ENCODE measurements at places on chromosomes 2 and 18.

- no peak for DNase-seq
Measured at GRCh38 chr2:36376319-36376765, 20.8 kb downstream of the CRIM1 start.

DNA sequence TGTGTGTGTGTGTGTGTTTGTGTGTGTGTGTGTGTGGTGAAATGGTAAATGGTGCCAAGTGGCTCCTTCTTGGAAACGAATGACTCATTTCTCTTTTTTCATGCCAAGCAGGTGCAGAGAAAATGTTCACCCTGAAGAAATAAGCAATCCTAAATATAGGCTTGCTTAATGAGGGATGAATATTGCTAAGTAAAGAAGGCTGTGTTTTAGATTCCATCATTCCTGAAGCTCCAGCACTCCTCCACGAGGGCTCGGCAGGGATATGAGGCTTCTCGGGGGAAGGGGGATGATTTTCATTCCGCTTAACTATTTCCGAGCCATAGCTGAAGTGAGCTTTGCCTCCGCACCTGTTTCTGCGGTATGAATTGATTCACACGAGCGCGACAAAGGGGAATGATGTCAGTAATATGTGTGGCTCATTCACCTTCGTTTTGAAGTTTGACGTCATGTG is 72.9 kb downstream of the TSN start:
- no peak for DNase-seq

- DNase-seq: no peak
Measured at GRCh38 chr2:19714926-19715325, 186.9 kb downstream of the TTC32 start.

DNA sequence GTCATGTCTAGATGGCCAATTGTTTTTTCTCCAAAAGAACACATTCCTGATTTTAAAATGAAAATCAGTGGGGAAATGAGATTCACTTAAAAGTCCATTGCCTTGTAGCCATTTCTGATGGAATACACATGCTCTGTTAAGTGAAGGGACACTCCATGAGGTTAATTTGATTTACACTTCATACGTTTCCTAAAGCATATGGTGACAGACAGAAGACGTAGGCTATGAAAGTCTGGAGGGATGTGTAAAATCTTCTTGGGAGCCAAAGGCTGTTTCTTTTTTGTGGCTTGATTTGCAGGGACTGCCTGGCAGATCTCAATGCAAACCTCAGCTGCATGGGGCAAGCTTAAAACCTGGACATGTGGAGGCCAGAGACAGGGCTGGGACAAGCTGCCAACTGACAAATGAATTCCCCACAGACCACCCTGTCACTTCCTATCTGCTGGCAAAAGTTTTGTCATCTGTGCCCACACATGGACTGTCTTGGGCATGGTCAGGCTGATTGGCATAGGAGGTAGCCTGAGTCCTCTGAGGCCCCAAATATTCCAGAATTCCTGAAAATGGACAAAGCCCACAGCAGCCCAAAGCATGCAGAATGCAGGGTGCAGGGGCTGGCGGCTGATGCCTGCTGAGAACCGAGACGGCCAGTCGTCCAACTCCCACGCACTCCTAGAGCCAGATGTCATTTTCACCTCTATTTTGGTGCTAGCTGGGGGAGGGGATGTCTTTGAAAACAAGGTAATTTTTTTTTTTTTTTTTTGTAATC is 73.9 kb downstream of the SDC1 start:
- no peak for DNase-seq

DNA sequence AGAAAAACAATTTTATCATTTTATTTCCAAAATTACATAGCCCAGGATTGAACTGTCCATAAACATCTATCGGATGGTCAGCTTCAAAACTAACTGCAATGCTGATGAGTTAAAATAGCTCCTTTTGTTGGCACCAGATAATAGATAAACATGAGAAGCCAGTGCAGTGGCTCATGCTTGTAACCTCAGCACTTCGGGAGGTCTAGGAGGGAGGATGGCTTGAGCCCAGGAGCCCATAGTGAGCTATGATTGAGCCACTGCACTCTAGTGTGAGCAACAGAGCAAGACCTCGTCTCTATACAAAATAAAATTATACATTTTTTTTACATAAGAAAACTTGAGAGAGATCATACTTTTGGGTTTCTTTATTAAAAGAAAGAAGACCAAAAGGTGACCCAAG is 34.6 kb upstream of the IMPA2 start:
- no peak for DNase-seq

DNA sequence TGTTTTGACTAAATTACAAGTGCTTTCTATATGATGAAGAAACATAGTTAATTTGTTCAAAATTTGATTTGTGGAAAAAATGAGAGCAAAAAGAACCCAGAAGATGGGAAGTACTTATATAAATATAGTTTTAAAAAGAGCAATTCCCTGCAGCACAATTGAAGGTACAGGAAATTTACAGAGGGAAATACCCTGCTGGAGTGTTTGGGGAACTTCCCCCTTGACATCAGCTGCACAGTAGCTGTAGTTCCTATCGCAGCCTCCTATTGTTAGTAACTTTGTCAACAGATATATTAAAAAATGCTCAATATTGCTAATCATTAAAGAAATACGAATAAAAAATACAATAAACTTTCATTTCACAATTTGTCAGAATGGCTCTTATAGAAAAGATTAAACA is 1118.8 kb upstream of the ZEB2 start:
- no peak for DNase-seq

GRCh38 chr2:100197631-100198153 is 55.3 kb upstream of the AFF3 start:
- peak; percentile 90 for DNase-seq

GRCh38 chr18:78908462-78909260 is 71.0 kb upstream of the SALL3 start:
- no peak for DNase-seq

- DNase-seq: no peak
Measured at GRCh38 chr2:144702051-144702450, 182.1 kb upstream of the ZEB2 start.

DNA sequence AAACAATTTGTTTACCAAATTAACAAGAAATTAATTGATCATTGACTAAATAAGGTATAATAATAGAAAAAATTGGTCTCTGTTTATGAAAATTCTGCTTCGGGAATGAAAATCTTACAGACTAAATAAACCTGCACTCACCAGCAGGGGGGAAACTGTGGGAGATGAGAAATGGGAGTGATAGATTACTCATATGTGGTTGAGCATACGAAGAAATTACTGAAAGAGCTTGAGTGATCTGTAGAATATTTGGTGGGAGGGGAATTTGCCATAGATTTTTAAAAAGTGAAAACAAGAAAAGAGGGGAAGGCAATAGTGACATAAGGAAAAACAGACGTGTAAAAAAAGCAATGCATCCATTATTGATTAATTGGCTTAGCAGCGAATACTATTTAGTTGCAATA is 2.2 kb downstream of the HMSD start:
- DNase-seq: peak; percentile 42

- no peak for DNase-seq
Measured at GRCh38 chr2:232293191-232293590, 85.4 kb upstream of the ALPP start.

DNA sequence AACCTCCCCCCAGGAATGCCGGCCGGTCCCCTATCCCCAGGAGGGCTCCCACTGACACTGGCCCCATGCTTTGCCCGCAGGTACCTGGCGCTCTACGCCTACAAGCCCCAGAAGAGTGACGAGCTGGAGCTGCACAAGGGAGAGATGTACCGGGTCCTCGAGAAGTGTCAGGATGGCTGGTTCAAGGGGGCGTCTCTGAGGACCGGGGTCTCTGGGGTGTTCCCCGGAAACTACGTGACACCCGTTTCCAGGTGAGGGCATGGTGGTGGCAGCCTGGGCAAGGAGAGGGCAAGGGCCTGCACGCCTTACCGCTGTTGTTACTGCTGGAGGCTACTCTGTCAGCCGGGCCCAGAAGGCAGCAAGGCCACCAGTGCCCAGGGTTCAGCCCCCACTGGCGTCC is 181.3 kb downstream of the SEPTIN10 start:
- no peak for DNase-seq

GRCh38 chr2:229202646-229203045 is 68.4 kb downstream of the PID1 start:
- peak; percentile 13 for DNase-seq

DNA sequence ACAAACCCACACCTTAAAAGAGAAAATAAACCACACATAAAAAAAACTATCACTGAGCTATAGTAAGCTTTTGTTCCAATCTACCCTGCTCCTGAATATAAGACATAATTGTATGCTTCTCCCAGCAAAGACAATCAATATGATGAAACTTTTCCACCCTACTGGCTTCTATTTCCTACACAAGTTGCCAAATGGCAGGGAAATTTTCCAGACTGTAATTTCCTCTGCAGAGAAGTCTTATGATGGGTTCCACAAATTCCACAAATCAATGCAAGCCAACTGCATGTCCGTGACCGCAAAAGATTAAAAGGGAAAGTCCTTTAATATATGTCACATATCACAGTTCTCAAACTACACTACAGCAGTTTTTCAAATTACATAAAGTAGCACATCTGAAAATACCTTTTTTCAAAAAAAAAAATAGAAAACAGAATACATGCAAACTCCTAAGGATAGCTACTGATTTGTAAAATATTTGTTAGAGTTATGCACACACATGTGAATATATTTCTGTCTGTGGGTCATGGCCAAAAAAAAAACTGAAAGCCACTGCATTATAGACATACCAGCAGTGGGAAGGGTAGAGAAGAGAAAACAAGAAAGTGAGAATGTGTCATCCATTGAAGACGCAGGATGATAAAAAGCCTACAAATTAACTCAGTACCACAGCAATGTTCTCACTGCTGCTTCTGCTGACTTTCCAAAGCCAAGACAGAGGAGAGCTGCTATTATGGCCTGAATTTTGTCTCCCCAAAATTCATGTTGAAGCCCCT is 61.4 kb downstream of the RPL31 start:
- DNase-seq: peak; percentile 75

- no peak for DNase-seq
Measured at GRCh38 chr2:134639265-134639664, 79.5 kb downstream of the TMEM163 start.

DNA sequence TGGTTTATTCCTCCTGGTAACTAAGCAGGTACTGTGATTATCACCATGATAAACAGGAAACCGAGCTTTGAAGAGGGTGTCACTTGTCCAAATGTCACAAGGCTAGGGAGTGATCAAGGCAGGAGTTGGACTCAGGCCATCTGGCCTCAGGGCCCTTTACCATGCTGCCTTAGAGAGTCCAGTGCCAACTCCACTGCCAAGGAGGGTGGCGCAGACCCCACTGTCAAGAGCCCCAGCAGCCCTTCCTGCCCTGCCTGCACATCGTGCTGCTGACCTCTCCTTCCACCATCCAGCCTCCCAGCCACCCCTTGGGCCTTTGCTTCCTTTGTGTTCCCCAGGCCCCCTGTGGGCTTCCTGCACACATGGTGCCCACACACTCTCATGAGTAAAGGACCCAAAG is 48.3 kb downstream of the TNS1 start:
- DNase-seq: no peak

- DNase-seq: no peak
Measured at GRCh38 chr2:181070119-181070835, 89.9 kb downstream of the UBE2E3 start.

GRCh38 chr2:134150760-134151159 is 103.1 kb upstream of the MGAT5 start:
- DNase-seq: no peak

- no peak for DNase-seq
Measured at GRCh38 chr2:165868211-165868610, 74.2 kb upstream of the GALNT3 start.

GRCh38 chr2:156903335-156903734 is 354.2 kb upstream of the GALNT5 start:
- no peak for DNase-seq

DNA sequence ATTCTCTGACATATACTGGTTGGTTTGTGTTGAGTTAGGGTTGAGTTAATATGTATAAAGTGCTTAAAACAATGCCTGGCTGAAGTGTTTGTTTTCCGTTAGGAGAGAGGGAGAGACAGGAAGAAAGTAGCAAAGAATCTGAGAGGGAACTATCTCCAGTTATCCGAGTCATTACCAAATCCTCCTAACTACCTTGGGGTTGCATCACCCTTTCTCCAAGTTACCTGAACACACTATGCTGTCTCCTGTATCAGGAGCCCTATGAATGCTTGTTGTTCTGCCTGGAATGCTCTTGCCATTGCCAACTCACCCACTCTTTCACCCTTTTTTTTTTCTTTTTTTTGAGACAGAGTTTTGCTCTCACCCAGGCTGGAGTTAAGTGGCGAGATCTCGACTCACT is 47.9 kb upstream of the ITGAV start:
- DNase-seq: no peak

DNA sequence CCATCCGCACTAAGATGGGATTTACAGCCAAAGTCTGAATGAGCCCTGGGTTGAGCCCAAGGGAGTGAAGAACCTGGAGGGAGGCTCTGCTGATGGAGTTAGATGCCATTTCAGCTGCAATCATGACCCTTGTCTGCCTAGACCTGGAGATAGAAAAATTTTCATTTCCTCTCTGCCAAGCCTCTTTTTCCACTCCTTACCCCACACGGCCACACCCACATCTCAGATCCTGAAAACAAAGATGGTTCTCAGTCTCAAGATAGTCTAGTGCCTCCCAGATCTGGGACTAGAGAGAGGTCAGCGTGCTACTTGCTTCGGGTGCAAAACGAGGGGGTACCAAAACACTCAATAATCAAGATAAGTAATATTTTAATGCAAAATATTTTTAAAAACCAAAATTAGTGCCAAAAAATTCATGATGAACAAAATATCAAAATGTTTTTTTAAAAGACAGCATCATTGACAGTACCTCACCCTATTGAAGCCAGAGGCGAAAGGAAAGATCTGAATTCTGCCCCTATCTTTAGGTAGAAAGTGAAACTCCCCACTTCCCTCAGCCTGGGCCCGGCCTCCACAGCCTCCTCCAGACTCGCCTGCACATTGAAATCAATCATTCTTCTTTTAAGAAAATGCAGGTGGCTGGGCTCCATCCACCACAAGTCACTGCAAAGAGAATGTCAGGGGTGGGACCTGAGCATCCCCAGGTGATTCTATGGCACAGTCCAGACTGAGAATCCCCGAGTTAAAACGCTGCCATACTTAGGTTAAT is 57.8 kb upstream of the GPR45 start:
- DNase-seq: no peak

- peak; percentile 92 for DNase-seq
Measured at GRCh38 chr2:69177785-69178636, 165.0 kb downstream of the ANTXR1 start.

All from GM03348 (cell line).